Heart left ventricle (tissue), 16 donors: ENCODE measurements at places on chromosomes 4 and X. TPM values are rescaled to one million over a fixed set of nuclear protein-coding genes. Genes with fewer than 3 reads are reported as not detected.

Gene DCUN1D4
- total RNA-seq: 42.3 TPM

Gene PRDM8
- total RNA-seq: 1.9 TPM

DNA sequence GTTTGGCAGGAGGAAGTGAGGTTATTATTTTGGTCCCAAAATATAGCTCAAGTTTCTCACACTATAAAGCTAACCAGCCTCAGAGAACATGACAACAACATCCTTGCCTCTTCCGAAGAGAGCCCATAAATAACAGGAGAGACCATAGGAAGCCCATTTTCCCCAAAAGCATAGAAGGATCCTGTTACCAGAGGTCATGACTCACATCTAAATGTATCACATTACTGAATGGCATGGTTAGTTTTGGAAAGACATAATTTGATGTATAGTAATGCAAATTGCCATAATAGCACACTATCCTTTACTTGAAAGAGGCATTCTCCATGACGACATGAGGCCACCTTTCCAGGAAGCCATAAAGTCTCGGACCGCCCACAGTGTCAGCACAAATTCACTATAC is 238.8 kb upstream of the GRIA3 start:
- DNase-seq: no peak
- H3K4me3 ChIP-seq: no peak overlapping the region
- no peaks in the 10 kb centered on the region for H3K27me3 ChIP-seq
- H3K4me1 ChIP-seq: no peaks in the 10 kb centered on the region

DNA sequence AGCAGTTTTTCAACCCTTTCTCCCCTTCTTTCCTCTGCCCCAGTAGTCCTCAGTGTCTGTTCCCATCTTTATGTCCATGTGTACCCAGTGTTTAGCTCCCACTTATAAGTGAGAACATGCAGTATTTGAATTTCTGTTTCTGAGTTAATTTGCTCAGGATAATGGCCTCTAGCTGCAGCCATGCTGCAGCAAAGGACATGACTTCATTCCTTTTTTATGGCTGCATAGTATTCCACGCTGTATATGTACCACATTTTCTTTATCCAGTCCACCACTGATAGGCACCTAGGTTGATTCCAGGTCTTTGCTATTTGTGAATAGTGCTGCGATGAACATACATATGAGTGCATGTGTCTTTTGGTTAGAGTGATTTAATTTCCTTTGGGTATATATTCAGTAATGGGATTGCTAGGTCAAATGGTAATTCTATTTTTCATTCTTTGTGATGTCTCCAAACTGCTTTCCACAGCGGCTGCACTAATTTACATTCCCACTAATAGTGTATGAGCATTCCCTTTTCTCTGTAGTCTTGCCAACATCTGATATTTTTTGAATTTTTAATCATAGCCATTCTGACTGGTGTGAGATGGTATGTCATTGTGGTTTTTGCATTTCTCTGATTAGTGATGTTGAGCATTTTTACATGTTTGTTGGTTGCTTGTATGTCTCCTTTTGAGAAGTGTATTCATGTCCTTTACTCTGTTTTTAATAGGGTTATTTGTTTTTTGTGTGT is 54.6 kb upstream of the ANK2 start:
- H3K4me3 ChIP-seq: no peak overlapping the region
- H3K27me3 ChIP-seq: no peaks in the 10 kb centered on the region
- no peaks in the 10 kb centered on the region for H3K4me1 ChIP-seq
- no peak for DNase-seq
- no peak overlapping the region for H3K27ac ChIP-seq

- H3K36me3 ChIP-seq: no peaks in the 10 kb centered on the region
- no peaks in the 10 kb centered on the region for H3K4me1 ChIP-seq
- no peak overlapping the region for H3K4me3 ChIP-seq
- H3K27ac ChIP-seq: no peak overlapping the region
- no peaks in the 10 kb centered on the region for H3K27me3 ChIP-seq
- no peak for DNase-seq
Observed at GRCh38 chrX:51336584-51336983, 4.0 kb downstream of the NUDT10 start.
